ENCODE measurements at places on chromosomes 5 and 9. TPM values are rescaled to one million over a fixed set of nuclear protein-coding genes. Genes with fewer than 3 reads are reported as not detected.

NME5 gene
- 9.2 TPM for total RNA-seq

CPLANE1 gene
- 46.2 TPM for total RNA-seq

EQTN gene
- 2.8 TPM for total RNA-seq

MLANA gene
- total RNA-seq = not detected

ANKRD55 gene
- total RNA-seq = not detected

ARSI gene
- total RNA-seq = 4.3 TPM

MSX2 gene
- 7.5 TPM for total RNA-seq

ASTN2 gene
- total RNA-seq = 8.2 TPM

IL4 gene
- not detected for total RNA-seq

PCDHGB1 gene
- 4.4 TPM for total RNA-seq

RAD23B gene
- 85.2 TPM for total RNA-seq

TAF11L5 gene
- not detected for total RNA-seq

DNA sequence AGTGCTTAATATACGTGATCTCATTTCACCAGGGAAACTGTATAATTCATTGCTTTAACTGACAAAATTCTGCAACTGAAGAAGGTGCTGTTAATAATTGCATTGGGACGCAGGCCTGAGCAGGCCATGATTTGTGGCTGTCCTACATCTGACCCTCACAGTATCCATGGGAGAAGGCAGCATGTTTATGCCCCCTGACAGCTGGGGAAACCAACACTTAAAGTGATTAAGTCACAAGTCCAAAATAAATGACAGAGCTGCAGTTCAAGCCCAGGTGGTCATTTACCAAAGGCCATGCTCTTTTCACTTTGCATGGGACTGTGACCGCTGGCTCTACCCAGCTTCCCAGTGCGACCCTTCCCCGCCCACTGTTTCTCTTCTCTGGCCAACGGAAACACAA lies 30.5 kb upstream of the KCNMB1 start:
- DNase-seq = no peak

GRCh38 chr5:23627976-23628375 lies 120.6 kb downstream of the PRDM9 start:
- no peak for DNase-seq

- DNase-seq = no peak
Measured at GRCh38 chr5:33166522-33166921, 274.2 kb upstream of the TARS1 start.

GRCh38 chr5:107935645-107936044 lies 264.9 kb upstream of the EFNA5 start:
- DNase-seq = no peak

- DNase-seq = peak; percentile 19
Measured at GRCh38 chr5:15105799-15106393, 234.3 kb upstream of the ANKH start.

DNA sequence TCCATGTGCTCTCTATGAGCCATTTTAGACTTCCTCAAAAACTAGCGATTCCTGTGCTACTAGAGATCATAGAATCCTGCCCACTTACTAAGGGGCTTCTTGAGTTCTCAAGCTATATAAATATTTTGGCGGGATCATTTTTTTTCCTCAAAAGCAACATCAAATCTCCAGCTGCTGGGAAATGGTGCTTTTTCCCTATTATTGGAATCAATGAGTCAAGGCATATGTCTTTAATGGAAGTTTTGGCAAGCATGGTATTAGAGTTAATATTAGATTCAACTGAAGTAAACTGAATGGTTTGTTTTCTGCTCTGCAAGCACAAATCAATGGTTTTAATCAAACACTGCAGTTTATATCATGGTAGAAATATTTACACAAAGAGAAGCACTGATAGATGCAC lies 369.9 kb upstream of the PTGER4 start:
- no peak for DNase-seq

GRCh38 chr9:93343663-93344062 lies 107.8 kb upstream of the FAM120A start:
- no peak for DNase-seq

DNA sequence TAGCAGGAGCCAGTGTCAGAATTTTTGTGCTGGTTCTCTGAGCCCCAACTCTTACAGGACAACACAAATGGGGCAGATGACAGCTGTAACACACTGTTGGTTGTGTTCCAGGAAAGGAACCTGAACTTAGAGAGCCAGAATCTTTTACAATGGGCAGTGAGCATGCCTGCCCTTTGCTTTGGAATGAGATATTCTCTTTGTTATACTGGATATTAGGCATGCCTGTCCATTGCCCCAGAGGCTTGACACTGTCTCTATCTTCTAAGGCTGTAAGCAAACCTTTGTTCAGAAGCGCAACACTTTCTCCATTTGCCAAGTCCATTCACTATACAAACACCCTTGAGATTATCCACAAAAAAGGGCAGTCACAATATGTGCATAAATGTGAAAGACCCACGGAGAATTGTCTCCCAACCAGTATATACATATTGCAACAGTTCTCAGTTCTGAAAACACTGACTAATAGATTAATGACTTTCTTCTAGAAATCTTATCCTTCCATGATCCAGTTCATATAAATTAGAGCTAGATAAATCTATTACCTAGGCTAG lies 26.3 kb upstream of the CEP120 start:
- no peak for DNase-seq

GRCh38 chr5:180621311-180621710 lies 28.1 kb downstream of the FLT4 start:
- no peak for DNase-seq

DNA sequence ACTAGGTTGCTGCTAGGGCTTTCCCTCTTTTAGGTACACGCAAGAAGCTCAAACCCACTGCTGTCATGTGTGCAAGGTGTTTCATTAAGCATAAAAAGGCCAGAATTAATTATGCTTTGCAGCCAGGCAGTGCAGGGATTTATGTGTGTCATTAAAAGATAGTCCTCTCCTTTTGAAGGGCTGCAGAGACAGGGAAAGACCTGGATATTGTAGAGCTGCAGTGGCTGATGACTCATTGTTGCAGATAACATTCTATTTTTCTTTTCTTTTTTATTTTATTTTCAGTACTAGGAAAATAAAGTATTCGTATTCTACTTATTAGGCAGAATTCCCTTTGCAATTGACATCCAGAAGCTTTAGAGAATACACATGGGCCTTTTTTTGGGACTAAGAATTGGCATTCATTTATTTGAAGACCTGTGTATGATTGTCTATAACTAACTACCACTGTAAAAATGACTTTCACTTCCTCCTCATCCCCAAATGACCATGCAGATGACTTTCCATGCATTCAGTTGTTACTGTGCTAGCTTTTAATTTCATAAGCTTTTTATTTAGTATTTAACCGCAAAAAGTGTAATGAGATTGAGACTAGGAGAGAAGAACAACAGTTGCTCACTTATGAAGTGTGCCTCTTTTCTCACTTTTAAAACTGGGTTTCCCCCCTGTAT lies 113.0 kb downstream of the PAM start:
- no peak for DNase-seq

- no peak for DNase-seq
Measured at GRCh38 chr5:59709846-59710245, 183.7 kb downstream of the PDE4D start.

DNA sequence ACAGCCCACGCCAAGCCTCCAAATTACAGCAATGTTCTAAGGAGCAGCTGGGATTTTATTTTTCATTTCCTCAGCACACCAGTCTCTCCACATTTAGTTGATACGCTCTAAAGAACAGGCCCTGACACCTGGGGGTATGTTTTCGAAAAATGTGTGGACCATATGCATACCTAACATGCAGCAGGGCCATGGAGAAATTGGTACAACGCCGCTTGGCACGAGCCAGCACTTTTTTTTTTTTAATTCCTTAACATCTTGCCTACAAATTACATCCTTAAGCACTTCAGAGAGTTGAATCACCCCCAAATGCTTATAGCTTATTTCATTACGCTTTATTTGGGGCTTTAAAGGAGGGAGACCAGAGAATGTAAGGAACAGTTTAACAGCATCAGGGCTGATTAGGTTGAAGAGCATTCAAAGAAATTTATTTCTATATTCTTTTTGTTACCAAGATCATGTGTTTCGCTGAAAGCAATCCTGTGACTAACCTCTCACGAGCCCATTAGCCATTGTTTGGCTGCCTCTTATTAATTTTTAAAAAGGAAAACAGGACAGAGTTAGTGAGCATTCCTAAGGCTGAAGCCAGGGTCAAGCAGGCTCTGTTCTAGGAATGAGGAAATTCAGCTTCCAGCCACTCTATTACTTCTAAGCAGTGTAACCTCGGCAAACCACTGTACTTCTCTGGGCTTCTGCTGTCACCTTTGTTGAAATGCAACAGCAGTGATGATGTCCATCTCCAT lies 173.8 kb downstream of the ACTL7B start:
- DNase-seq = no peak

- no peak for DNase-seq
Measured at GRCh38 chr5:177303925-177304391, 359 bp downstream of the PRELID1 start.

- no peak for DNase-seq
Measured at GRCh38 chr5:43036409-43036808, 3.7 kb downstream of the ANXA2R start.

DNA sequence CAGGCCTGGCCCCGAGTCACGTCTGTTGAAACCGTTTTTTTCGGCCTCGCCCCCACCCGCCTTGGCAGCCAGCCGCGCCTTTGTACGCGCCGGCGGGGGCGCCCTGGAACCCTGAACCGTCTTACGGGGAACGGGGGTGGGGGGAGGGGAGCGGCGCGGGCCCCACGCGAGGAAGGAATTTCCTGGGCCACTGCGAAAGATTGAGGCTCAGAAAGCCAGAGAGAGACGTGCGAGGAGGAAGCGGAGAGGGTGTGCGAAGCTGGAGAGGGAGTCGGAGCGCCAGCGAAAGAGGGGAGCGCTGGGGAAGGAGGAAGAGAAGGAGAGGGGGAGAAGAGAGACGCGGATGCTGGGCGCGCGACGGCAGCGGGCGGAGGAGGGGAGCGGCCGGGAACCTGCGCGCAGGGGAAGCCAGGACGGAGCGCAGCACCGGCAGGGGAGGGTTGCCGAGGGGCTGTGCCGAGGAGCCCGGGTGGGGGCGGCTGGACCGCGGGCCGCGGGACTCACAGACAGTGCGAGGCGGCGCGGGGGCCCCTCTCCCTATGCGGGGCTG lies 4.6 kb upstream of the PRDM12 start:
- no peak for DNase-seq

- DNase-seq = peak; percentile 56
Measured at GRCh38 chr9:97632248-97632984, 752 bp downstream of the TSTD2 start.

- no peak for DNase-seq
Measured at GRCh38 chr9:13388157-13388556, 108.7 kb upstream of the MPDZ start.

DNA sequence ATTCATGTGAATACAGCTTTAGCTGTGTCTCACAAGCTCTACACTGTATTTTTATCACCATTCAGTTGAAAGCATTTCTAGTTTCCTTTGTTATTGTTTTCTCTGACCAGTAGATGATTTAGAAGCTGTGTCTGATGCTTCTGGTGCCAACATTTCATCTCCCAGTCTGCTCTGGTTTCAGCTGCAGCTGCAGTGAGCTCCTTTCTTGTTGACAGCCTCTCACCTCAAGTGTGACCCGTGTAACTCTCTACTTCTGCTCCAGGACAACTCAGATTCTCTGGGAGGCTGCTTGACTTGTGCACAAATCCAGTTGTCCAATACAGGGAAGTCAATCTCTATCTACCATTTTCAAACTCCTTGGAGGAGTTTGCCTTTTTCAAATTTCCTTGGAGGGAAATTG lies 504.8 kb downstream of the DIRAS2 start:
- DNase-seq = no peak

DNA sequence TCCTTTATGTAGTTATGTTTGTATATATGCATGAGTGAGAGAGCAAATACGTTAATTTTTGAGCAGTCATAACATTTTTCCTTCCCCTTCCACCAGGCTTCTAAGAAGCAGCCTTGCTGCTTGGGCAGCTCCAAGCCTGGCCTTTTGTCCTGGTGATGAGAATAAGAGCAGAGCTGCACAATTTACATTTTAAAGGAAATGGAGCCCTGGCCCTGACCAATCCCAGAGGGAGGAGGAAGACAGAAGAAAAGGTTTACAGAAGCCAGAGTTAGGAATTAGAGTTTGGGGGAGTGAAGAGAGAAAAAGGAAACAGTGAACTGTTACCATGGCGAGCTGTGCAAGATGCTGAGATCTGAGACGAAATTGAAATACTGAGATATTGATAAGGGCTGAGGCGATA lies 25.3 kb upstream of the EFNA5 start:
- no peak for DNase-seq

DNA sequence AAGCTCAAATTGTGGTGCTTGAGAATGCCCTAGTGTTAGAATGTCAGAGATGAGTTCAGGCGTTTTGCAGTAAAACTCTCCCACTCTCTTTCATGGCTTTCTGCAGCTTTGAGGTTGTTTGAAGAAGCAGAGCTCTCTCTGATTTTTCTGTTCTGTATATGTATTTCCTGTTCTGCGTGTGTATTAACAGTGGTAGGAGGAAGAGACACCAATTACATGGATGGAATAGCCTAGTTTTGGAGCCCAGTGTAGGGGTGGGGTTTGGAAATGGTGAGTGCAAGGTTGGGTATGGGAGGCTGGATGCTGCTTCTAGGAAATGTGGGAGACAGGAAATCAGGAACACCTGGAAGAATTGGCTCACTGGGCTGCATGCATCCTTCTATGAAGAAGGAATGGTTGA lies 12.4 kb downstream of the LARP1 start:
- DNase-seq = no peak

GRCh38 chr5:172274951-172275753 lies 8.4 kb downstream of the UBTD2 start:
- no peak for DNase-seq

GRCh38 chr5:149135536-149136201 lies 5.6 kb upstream of the ABLIM3 start:
- DNase-seq = no peak

Measured in uterus (tissue), 4 donors.